Inflammatory macrophage treated with lipopolysaccharide for 1 hour (primary cell): ENCODE measurements at places on chromosomes 11 and 22.

DNA sequence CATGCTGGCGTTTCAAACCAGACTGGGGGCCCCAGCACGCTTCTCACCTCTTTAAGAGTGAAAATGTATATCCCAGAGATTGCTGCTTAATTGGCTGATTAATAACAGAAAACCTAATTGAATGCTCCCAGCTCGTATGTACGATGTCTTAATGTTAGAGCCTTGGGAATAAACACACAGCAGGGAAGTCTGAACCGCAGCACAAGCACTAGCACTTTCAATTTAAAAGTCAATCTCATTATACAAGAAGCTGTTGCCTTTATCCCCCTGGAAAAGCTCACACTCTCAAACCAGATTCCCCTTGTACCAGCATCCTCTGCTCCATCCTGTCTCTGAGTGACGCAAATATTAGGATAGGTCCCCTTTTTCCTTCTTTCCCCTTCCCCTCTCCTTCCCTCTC lies 449.1 kb downstream of the MN1 start:
- no peak for DNase-seq

- DNase-seq = no peak
These were observed 3.9 kb downstream of the CDC42EP1 start for GRCh38 chr22:37564111-37564711.

DNA sequence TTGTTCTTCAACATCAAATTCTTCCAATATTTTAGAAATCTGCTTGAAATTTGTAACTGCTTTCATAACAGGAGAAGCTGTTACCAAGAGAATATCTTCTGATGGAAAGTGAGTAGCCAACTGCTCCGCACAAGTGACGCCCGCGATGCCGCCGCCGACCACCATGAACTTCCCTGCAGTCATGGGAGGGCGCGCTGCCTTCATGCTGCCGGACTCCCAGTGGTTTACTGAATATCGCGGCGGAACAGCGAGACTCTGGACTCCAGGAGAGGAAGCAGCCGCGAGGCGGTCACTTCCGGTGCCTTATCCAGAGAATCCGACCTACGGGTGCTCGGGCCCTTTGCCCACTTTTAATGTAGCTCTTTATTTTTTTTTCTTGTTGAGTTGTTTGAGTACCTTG lies 190.6 kb downstream of the GUCY1A2 start:
- DNase-seq = no peak

GRCh38 chr11:66589996-66590675 lies 2.7 kb downstream of the CCDC87 start:
- DNase-seq = no peak

GRCh38 chr11:72969894-72970335 lies 155.7 kb downstream of the ATG16L2 start:
- DNase-seq = peak; percentile 36

GRCh38 chr22:39658806-39659463 lies 88.4 kb downstream of the CACNA1I start:
- no peak for DNase-seq

- no peak for DNase-seq
These were observed 636 bp downstream of the KCNQ1OT1 start for GRCh38 chr11:2699185-2699530.

DNA sequence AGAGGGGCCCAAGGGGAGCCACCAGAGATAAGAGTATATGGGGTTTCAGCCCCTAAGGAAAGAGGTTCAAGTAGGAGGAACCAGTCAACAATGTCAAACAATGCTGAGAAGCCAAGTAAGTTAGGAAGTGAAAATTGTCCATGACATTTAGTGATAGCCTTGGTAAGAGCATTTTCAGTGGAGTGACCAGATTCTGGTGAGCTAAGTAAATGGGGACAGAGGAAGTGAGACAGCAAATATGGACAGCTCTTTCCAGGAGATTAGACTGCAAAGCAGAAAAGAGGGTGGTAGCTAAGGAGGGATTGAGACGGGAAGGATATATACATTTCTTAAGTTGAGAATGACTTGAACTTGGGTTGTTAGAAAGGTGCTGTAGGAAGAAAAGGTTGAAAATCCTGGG lies 22.9 kb downstream of the POLD3 start:
- DNase-seq = no peak

GRCh38 chr11:62645671-62645945 lies 805 bp downstream of the GANAB start:
- DNase-seq = no peak

DNA sequence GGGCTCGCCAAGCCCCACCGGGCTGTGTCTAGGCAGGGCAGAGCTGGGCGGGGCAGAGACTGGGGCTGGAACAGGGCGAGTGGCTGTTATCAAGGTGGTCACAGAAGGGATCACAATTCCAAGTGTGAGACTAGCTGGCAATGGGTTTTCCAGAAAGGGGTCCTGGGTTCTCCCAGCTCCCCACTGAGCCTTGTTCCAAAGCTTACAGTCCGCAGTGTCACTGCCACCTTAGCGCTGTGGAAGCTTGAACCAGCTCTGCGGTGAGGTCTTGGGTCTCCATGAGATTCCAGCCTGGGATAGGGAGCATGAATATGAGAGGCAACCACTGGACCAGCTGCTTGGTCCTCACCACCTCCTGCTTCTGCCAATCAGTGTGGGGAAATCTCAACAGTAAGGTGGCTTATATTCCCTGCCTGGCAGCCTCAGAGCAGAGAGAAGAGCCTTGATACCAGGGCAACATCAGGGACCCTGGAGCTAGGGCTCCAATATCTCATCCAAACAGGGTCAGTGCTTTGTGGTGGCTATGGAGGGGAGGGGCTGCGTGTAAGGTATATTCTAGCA lies 831 bp downstream of the CD44 start:
- DNase-seq = peak; percentile 52

- DNase-seq = no peak
These were observed 14.9 kb downstream of the RAC2 start for GRCh38 chr22:37229012-37229804.

DNA sequence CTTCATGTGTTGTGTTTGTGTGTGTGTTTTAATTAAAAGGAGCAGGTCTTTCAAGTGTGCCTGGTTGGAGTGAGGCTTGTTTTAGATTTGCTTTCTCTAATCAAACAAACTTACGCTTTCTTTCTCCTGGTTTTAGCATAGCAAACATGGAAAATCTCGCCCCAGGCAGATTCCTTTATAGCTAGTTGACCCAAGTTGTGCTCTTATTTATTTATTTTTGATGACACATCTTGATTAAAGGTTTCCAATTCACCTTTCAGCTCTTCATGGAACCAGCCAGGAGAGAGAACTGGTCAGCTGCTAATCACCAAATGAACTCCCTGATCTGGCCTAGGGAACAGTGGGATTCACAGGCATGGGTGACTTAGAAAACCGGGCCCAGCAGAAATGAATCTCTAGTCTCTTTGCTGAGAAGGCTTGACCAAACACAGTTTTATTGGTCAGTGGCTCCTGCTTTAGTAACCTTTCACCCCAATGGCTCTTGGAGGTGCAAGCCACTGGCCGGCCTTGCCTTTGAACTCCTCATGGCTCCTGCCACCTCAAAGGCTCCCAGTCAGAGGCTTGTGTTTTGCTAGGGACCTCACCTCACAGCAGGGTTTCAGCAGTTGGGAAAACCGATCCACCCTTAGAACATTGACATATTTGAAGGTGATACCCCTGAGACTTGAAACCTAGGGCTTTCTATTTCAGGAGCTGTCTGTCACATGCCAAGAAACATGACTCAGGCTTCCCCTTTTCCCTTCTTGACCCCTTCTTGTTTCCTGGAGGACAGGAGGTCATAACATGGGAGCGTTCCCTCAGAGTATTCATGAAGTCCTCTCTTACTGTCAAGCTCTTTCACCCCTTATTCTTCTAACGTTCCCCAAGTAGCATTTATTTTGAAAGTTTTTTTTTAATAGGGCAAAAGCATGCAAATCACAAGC lies 48.8 kb downstream of the EXT2 start:
- DNase-seq = peak; percentile 33

GRCh38 chr11:201966-202365 lies 5.2 kb downstream of the BET1L start:
- DNase-seq = no peak

GRCh38 chr11:102188488-102188887 lies 78.2 kb downstream of the YAP1 start:
- DNase-seq = no peak

DNA sequence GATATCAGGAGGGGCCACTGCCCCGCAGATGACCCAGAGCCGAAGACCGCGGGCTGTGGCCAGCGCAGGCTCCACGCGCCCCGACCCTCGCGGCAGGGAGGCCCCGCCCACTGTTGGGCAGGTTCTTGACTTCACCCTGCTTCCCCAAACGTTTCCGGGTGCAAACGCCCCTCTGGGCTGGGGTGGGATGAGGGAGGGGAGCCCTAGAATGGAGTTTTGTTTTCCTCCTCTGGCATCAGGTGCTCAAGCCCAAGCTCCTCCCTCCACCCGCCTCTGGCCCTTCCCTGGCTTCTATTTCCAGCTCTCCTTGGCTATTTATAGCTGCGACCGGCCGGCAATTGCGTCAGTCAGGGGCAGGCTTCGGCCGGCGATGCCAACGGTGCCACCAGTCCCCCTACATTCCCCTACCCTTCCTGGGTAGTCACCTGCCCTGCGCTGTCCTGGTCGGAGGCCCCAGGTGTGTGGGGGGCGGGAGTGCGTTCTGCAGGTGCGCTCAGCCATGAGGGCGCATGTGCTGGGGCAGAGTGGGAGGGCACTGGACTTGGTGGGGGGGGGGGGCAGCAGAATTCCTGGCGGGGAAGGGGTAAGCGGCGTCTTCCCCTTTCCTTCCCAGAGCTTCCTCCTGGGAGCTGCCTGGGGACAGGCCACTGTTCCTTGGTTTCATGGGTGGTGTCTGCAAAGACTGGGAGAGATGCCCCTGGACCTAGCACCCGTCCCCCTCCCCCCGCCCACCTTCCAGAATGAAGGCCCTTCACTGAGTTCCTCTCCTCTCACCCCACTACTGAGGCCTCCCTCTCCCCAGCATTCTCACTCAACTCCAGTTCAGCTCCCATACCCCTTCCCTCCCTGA lies 23.6 kb downstream of the DUSP8 start:
- DNase-seq = peak; percentile 19

DNA sequence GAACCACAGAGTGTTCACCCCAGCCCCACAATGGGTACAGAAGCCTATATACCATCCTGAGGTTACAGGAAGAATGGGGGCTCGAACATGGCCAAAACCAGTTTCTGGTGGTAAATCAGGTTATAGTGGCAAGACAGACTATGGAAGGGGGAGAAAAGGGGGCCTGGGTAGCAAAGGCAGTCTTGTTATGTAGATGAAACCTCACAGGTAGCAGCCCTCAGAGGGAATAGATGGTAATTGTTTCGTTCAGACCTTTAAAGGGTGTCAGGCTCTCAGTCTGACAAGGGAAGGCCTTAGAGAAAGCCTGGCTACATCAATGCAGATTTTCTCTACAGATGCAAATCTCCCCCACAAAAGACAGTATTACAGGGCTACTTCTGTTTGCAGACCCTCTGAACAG lies 3.4 kb downstream of the CAPN1 start:
- DNase-seq = no peak

DNA sequence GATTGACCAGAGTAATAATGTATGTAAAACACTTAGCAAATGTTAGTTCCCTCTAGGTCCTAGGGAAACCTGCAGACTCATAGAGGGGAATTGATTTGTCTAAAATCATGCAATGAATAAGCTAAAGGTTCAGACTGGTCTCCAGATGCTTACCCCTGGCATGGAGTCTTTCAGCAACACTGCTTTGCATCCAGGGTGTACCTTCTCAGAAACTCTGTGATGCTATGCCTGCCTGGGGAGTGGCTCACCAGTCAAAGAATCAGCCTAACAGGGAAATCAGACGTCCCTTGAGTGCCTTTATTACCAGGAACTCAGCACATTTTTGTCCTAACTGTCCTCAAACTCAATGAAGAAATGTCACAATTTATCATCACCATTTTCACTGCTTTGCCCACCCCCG lies 5.9 kb upstream of the UVRAG start:
- DNase-seq = no peak

- peak; percentile 19 for DNase-seq
These were observed 100.2 kb upstream of the GAL start for GRCh38 chr11:68584097-68584496.

DNA sequence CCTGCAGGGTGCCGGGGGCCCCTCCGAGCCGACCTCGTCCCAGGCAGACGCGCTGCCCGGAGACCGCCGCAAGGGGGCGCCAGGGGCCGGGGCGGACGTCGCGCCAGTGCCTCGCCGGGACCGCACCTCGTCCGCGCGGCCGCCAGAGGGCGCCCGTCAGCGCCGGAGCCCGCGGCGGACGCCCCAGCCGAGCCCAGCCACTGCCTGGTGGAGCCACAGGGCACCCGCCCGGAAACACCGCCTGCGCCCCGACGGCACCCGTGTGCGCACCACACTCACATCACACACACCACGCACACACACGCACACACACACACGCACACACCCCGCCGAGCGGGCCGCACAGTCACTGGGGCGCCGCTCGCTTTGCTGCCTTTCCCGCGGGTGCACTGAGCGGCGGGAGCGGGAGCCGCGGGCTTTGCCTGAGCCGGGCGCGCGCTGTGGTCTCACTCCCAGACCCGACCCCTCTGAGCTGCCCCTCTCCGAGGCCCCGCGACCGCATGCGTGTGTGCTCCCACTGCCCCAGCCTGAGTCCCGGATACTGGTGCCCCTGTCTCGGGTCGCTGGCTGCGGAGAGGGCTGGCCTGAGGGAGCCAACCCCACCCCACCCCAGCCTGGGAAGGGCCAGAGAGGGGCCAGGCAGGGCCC lies 449.3 kb downstream of the OPCML start:
- DNase-seq = peak; percentile 53

- DNase-seq = no peak
These were observed 5.4 kb downstream of the BEST1 start for GRCh38 chr11:61955422-61956135.
